ENCODE measurements at places on chromosomes 5 and 9. TPM values are rescaled to one million over a fixed set of nuclear protein-coding genes. Genes with fewer than 3 reads are reported as not detected.

The PPP2CA gene
- polyA plus RNA-seq = 273 TPM

The TMEM171 gene
- polyA plus RNA-seq = 6.7 TPM

DNA sequence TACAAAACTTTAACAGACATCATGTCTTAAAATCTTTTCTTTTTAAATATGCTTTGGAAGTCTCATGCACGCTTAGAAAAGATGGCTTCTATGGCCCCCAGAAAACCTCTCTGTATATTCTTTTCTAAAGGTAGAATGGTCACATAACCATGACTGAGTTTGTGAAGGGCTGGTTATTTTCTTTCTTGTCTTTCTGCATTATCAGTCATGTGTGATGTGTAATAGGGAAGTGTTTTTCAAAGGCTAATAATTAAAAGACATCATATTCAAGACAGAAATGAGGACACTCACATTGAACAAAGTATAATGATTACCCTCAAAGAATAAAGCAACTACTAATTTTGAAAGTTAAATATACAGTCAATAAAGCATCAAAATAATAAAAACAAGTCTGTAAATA, 253.4 kb downstream of the TRPM3 start:
- no peak for DNase-seq

- no peak for DNase-seq
Observed at GRCh38 chr5:9775339-9775738, 145.2 kb upstream of the TAS2R1 start.

- DNase-seq = no peak
Observed at GRCh38 chr9:98472216-98472615, 216.8 kb upstream of the TBC1D2 start.

Data from A549 (cell line).